Activated T-helper 1 cell treated with Interleukin-2 at 50 U/mL for 16 hours (primary cell): ENCODE measurements at places on chromosomes 2 and 18.

GRCh38 chr18:57320603-57321002, 31.8 kb upstream of the ST8SIA3 start:
- no peak for DNase-seq

DNA sequence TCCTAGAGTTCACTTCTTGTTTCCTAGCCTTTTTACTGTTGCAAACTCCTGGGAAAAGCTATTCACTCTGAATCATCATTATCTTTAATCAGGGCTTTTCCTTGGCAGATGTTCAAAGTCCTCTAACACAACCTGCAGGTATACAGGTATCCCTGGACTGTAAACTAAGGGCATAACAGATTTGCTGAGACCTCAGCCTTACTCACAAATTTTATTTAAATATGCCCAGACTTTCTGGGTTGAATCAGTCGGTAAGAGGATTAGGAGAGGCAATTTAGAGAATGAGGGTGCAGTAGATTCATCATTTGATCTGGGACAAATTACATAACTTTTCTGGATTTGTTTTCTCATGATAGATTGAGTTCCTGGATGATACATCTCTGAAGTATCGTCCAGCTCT, 217.8 kb upstream of the STON1 start:
- no peak for DNase-seq

GRCh38 chr2:180695586-180696401, 284.6 kb upstream of the UBE2E3 start:
- no peak for DNase-seq

GRCh38 chr18:57806978-57807285, 3.8 kb upstream of the ATP8B1 start:
- DNase-seq = no peak

DNA sequence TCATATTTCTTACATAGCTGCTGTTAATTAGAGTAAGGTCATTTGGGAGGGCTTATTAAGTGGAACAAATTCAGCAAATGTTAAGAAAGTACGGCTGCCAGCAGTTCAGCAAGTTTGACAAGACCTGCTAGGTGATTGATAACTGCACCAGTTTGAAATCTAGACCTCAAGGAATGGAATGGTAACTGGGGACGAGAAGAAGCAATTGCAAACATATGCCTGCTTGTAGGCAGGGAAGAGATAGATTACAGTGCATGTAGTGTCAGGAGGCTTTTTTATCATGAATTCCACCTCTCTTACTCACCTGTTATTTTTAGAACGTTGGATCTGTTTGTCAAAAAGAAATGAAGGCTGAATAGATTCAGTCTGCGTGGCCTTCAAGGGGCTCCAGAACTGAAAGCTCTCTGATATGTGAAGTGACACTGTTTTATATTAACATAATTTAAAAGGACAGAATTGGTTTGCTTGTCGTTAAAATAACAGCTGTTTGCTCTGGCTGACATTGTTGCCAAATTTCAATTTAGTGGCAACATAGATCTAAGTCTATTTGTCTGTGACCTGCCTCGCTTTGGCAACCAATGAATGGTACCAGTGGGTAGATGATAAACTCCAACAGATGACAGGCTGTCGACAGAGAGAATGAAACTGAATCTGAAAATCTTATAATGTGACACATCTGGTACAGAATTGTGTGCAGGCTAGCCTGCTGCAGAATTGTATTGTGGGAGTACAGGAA, 199.3 kb downstream of the ZNF407 start:
- no peak for DNase-seq

- no peak for DNase-seq
These were observed 33.1 kb downstream of the MEX3C start for GRCh38 chr18:51164342-51164741.

DNA sequence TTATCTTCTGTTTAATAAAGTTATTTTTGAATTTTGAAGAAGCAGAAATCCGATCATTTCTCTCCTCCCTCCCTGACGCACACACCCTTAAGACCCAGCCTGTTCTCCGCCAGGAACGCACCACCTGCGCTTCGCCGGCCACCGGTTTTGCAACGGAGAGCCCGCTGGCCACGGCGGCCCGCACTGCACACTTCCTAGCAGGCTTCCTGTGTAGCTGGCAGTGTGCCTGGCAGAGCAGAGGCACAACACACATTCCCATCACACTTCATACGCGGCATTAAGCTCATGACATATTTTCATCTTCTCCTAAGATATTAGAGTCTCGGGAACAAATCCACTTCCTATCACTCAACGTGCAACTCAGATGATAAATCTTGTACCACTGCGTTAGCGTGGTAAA, 148.0 kb downstream of the HDAC4 start:
- no peak for DNase-seq

- DNase-seq = no peak
These were observed 62.2 kb downstream of the COL6A3 start for GRCh38 chr2:237351796-237352195.

DNA sequence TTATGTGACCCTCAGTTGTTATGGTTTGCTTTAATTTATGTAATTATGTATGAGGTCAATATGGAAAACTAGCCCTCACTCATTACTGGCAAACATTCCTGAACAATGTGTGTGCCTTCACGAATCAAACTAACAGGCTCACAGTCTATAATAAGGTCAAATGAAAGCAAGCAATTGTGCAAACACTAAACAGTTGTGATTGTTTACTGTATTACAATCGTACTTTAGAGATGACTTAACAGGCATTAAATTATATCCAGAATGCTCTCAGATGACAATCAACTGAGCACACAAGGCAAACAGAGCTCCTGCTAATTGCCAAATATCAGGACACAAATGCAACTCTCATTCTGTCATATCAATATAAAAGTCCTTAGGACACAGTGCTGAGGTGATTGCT, 29.5 kb downstream of the COL5A2 start:
- no peak for DNase-seq

DNA sequence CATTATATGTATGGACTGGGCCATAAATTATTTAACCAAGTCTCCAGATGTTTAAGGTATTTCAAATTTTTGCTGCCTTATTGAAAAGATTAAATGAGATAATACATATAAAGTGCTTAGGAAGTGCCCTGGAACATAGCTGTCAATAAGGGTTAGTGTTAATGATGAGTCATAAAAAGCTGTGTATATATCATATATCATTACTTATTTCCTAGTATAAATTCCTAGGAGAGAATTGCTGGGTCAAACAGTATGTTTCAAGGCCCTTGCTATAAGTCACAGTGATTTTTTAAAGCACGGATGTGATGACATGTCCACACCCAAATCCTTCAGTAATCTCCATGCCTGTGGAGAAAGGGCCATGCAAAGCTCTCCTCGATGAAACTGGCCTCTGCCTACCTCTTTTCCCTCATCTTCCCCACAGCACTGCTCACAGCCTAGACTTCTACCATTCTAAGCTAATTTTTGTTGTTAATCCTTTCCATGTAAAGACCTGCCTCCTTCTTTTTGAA, 8.5 kb downstream of the ZNF2 start:
- no peak for DNase-seq

DNA sequence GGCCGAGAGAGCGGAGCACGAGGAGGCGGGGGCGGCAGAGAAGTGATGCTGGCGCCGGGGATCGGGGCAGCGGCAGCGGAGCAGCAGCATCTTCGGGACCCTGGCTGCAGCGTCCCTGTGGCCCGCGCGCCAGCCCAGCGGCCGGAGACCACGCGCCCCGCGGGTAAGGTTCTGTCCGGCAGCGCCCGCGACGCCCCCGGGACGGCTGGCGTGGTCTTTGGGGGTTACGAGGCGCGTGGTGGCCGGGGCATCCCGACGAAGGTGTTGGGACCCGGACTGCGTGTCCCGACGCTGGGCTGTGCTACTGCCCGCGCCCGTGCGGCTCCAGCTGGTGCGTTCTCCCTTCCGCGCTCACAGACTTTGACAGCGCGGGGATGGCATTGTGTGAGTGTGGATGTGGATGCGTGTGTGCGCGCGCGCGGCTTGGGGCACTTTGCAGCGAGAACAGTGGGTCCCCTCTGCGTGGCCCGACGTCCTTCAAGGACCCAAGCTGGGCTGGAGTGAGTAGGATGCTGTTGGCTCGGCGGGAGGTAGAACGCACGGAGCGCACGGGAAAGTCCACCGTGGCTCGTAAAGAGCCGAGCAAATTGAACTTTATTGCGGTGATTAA, 405.0 kb downstream of the XIRP2 start:
- DNase-seq = no peak

DNA sequence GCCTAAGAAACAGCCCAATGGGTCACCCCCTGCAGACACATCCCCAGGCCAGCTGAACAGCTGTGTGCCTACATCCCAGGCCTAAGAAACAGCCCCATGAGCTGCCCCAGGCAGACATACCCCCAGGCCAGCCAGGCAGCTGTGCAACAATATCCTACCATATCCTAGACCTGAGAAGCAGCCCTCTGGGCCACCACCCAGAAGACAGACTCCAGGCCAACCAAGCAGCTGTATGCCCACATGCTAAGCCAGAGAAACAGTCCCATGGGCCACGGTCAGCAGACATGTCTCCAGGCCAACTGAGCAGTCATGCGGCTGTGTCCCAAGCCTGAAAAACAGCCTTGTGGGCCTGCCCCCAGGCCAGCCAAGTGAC, 205.5 kb downstream of the ATAD2B start:
- DNase-seq = no peak

- no peak for DNase-seq
These were observed 69.5 kb downstream of the CAVIN2 start for GRCh38 chr2:191777351-191777750.

- no peak for DNase-seq
These were observed 277.5 kb downstream of the AFF3 start for GRCh38 chr2:99864561-99865553.

DNA sequence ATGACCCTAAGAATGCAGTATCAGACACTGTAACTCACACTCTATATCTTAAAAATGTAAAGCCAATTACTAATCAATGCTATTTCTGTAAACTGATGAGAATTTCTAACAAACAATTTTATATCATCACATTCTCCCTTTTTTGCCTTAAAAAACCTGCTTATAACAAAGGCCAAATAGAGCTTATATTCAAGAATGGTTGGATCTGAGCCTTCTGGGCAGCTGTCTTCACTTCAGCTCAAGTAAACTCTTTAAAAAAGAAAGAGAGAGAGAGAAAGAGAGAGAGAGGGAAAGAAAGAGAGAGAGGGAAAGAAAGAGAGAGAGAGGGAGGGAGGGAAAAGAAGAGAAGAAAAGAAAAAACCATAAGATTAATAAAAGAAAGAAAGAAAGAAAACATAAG, 231.8 kb downstream of the KCNE4 start:
- no peak for DNase-seq

DNA sequence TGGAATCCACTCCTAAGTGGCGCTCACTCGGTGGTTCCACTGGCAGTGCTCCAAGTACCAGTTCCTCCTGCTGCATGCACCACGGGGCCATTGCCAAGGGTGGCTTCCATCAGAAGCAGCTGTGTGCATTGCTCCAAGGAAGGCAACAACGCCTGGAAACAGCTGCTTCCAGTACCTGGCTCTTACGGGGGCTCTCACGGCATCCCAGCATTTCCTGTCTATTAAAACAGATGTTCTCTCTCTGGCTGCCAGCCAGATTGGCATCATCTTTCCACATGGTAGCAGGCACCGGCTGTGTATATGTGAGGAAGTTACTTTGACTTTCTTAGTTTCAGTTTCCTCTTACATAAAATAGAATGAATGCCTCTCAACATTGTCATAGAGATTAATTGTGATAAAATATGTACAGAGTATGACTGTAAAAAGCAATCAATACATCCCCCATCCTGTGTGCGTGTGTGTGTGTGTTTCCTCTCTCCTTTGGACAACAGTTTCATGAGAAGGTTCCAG, 84.9 kb downstream of the CMPK2 start:
- DNase-seq = no peak

DNA sequence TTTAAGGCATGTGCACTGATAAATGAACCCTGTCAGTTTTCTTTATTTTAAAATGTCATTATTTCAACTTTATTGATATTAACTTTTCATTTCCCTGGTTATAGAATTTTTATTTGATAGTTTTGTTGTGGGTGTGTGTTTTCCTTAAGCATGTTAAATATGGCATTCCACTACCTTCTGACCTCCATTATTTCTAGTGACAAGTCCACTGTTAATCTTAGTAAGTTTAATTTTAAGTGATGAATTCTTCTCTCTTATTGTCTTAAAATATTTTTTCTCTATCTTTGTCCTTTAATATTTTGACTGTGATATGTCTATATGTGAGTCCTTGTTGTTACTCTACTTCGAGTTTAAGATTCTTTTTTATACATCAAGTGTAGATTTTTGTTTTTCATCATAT, 685.7 kb downstream of the GALR1 start:
- no peak for DNase-seq

DNA sequence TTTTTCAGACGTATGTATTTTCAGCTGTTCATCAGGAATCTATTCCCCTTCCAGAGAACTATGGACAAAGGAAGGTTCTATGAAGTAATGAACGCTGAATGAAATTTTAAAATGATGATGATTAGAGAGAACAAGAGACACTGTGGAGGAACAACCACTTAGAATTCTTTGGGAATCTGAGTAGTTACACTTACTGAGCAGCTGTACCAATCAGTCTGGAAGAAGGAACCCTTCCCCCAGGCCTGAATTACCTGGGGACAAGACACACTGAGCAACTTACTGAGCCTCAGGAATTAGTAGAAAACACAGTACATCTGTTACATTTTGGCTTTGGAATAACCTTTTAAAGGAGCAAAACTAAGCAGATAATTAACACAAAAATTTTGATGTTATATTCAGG, 1.9 kb downstream of the MSTN start:
- no peak for DNase-seq

GRCh38 chr2:9654452-9655100, 23.8 kb upstream of the YWHAQ start:
- DNase-seq = no peak

DNA sequence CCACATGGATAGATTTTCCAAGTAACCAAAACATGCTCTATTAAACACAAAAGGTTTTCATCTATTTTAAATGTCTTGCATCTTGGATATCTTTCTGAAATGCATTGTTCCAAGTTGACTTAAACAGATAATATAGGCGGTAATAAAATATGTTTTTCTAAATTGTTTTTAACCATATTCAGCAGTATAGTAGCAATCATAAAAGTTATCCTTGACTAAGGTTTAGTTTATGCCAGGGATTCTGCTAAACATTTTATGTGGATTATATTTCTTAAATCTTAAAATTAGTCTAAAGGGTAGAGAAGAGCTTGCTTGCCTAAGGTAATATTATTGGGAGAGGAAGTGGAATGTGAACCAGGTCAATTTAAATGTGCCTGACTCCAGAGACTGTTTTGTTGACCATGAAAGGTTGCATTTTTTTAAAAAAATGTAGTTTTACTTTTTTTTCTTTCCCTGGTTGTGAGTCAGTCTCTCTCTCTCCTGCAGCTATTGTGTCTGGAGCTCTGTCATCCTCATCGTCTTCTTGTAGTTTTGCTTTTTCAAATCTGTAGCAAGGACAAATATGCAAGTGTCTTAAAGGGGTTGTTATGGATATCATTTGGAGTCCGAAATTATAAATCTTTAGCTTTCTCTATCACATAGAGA, 309.1 kb upstream of the COL3A1 start:
- DNase-seq = no peak

DNA sequence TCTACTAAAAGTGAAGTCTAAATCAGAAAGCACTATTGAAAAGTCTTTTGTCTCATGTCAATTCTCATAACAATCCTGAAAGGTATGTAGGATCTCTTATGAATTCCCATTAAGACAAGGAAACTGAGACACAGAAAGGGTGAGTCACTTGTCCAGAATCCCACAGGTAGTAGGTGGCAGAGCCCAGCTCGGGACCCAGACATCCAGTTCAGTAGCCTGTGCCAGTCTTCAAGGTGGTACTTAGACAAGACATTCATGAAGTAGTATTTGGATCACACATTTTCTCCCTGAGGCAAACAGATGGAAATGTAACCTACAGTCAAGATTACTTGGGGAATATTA, 14.8 kb upstream of the PARD3B start:
- DNase-seq = no peak
